ENCODE measurements at places on chromosomes 7 and 10. TPM values are rescaled to one million over a fixed set of nuclear protein-coding genes. Genes with fewer than 3 reads are reported as not detected.

Gene SORBS1
- 47.7 TPM for polyA plus RNA-seq

- no peak for DNase-seq
These were observed 95.7 kb downstream of the CTTNBP2 start for GRCh38 chr7:117777335-117778142.

DNA sequence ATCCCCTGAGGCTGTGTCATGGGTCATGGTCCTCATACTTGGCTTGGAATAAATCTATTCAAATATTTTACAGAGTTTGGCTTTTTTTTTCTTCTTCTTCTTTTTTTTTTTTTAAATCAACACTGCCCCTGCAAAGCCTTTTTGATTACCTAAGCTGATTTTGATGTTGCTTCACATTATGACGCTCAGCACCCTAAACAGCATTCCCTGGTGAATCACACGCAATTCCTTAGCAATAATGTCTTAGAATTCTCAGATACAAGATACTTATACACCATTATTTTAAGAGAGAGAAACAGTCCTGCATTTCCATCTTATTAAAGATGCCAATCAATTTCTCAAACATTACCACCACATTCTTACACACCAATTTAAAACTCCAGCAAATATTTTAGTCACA, 323.7 kb upstream of the IGFBP3 start:
- no peak for DNase-seq

DNA sequence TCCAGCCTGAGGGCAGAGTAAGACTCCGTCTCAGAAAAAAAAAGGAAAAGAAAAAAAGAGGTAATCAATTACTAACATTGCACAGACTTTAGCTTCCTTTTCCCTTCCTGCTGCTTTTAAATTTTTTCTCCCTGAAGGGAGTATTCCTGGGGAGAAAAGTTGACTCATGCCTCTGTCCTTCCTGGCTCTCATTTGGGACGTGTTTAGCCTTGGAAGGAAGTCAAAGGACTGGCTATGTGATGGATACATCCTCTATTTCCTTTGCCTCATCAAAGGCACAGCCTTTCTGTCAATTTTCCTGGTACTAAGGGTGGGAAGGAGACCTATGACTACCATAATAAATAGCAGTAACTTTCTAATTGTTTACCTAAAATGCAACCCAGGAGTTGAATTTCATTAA, 77.6 kb downstream of the ITGA8 start:
- no peak for DNase-seq

DNA sequence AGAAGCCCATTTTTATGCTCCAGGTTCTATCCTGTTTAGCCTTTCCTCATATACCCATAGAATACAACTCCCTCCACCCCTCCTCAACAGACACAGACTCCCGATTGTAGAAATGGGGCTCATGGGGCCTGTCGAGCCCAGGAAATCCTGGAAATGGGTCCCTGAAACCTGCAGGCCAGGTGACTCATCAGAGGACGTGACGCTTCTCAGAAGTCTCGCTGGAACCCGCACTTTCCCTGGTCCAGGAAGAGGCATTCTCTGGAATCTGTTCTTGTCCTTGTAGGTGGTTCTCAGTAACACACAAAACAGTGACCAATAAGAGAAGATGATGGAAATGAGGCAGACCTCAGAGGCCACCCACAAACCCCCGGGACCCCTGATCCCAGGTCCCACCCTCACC, 244.8 kb upstream of the PPP2R2D start:
- no peak for DNase-seq

- DNase-seq: no peak
These were observed 20.8 kb upstream of the GGCT start for GRCh38 chr7:30525429-30525828.

DNA sequence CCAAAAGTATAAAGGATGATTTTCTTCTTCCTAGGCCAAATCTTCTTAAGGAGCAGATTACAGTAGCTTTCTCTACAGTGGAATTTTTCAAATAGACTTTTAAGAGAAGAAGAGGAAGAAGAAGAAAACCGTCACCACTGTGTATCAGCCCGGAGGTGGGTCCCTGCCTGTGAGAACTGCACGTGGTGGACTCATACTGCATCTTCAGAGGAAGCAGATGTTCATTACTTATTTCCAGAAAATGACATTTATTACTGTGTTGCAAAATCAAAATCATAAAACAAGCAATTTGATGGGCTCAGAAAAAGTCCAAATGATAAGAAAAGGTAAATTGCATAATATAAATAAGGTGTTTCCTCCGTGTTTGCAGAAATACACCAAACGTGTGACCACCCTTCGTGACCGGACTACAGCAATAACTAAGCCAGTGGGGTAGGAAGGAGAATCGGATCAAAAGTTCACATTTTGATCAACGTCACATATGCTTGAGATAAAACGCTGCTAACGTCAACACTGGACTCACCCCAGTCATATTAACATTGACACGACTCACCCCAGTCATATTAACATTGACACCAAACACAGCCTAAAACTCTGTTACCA, 179.2 kb downstream of the PTPRN2 start:
- no peak for DNase-seq

- peak; percentile 17 for DNase-seq
These were observed 874 bp upstream of the BAMBI start for GRCh38 chr10:28676326-28676967.

GRCh38 chr10:50508315-50509051, 115.3 kb downstream of the SGMS1 start:
- no peak for DNase-seq

DNA sequence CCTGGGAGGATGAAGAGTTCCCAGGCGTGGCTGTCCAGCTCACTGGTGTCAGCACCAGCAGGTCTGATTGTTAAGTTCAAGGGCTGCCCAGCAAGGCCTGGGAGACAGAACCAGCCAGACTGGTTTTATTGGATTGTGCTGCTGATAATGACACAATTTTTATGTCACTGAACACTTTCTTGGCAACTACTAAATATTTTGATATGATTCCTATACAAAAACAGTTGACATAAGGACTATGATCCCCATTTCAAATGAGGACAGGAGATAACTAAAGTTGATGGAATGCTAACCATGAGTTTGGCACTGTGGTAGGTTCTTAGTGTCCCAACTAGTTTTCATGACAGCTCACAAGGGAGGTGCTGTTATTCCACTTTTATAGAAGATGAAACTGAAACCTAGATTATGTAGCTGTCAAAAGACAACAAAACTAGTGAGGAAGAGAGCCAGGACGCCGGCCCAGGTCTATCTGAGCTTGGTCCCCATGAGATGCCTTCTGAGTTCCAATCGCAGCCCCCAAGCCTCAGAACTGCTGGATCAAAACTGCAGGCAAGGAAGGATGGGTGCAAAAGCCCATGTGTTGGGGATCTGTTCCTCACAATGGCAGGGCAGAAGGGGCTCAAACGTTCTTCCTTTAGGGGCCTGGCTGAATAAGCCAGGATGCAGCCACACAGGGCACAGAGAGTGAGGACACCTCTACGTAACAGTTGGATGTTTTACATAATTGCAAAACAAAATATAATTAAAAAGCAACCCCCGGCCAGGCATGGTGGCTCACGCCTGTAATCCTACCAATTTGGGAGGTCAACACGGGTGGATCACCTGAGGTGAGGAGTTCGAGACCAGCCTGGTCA, 52.8 kb downstream of the COBL start:
- no peak for DNase-seq

DNA sequence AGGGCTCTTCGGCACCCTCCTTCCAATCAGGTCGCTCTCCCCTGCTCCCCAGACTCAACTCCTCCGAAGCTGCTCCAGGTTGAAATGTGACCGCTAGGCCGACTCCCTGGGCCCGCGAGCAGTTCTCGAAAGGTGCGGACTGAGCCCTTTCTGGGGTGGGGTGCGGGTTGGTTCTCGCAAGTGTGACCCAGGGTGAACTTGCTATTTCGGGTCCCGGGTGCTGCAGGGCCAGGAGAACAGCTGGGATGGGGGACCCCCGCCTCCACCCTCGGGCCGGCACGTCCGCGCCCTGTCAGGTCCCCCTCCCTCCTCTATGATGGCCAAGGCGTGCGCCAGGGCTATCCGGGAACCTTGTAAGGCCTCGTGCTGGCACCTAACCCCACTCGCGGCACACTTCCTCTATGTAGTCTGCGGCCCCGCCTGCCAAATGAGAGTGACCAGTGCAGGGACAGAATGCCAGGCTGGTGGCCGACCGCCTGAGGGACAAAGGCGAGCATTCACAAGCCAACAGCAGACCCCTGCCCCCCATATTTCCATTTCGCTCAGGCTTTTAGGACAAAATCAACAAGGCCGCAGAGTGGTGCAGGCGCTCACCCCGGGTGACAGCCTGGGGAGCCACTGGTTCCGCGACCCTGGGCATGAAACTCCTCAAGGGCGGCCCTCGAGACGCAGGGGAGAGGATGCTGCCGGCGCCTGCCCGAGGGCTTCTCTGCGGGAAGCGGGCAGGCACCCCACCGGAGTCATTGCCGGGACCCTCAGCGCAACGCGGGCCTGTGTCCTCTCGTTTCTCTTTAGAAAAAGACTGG, 13.7 kb upstream of the HOXA13 start:
- no peak for DNase-seq

GRCh38 chr10:101014966-101015581, 15.5 kb downstream of the LZTS2 start:
- DNase-seq: no peak

- DNase-seq: no peak
These were observed at the start of gene CLRN3 for GRCh38 chr10:127892743-127893142. TSS of gene CLRN3 (minus strand) at chr10:127892941. CDS start at chr10:127892784, 157 bp downstream.

DNA sequence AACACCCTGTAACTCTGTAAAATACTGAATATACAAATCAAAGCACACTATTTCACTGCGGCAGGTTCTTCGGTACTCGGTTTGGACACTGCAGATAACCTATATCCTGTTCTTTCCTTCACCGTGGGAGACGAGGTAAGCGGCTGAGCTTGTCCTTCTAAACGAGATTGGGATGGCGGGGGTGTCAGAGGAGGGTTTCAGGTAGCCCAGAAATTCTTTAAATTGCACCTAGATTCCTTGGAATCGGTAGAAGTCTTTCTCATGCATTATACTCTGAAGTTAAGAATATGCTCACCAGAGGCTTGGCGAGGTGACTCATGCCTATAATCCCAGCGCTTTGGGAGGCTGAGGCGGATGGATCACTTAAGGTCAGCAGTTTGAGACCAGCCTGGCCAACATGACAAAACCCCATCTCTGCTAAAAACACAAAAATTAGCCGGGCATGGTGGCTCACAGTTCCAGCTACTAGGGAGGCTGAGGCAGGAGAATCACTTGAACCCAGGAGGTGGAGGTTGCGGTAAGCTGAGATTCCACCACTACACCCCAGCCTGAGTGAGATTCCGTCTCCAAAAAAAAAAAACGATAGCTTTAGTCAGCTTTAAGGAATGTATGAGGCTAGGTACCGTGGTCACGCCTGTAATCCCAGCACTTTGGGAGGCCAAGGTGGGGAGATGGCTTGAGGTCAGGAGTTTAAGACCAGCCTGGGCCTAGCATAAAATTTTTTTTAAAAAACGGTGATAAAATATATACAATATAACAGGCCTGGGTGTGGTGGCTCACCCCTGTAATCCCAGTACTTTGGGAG, 10.1 kb upstream of the LAT2 start:
- no peak for DNase-seq
